Left kidney (tissue), 8 donors: ENCODE measurements at places on chromosomes 12 and 14.

DNA sequence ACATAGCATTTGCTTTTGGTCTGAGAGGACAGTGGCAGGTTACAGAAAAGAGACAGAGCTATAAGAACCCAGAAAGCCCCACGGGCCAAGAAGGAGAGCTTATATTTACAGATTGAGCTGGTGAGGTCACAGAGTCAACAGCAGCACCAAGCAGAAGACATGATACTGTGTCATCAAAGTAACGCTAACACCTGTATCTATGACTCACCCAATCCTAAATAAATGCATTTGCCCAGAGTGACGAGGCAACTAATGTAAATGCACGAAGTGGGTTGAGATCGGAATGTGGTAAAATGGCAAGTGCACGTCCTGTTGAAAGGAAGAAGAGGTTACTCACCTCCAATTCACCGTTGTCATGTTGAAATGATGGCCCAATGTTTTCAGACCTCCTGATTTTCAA, 6.7 kb upstream of the CD163L1 start:
- no peak for DNase-seq

GRCh38 chr14:52935833-52936232, 15.0 kb downstream of the FERMT2 start:
- no peak for DNase-seq

DNA sequence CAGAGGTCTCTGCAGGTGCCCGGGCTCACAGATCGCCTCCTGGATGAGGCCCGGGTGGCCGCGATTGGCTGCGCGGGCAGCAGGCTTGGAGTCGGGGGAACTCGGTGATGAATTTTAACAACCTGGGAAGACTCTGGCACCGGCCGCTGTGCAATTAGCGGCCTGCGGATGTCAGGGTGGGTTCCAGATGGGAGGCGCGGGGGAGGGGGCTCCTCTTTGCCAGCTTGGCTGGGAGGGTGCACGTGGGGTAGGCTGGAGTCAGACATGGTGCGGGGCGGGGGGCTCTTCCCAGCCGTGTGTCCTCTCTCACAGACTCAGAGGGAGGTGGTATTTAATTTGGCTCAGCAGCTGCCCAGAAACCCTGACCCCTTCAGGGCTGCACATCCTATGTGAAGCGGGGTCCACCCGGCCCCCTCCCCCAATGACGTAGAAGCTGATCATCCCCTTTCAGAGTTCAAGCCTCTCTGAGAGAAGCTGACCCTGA, 81.4 kb downstream of the KIF26A start:
- DNase-seq: no peak

- no peak for DNase-seq
These were observed 35.4 kb upstream of the SPPL3 start for GRCh38 chr12:120939523-120939922.

DNA sequence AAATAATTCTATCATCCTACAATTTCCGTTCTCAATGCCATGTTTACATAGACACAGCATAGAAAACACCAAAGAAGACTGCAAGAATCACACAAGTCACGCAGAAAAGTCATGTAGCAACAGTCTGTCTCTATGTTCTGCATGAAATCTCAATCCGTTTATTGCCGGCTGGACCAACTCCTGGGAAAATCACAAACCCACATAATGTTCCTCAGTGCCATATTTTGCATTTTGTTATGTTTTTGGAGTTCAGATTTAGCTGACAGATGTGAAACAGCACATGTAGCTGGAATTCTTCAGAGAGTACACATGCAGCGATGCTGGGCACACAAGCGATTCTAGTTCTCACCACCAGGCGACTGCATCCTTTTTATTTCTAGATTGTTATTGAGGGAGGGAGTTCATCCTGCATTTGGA, 193.1 kb downstream of the APAF1 start:
- no peak for DNase-seq

GRCh38 chr12:27385766-27386564, 53.3 kb downstream of the BMAL2 start:
- peak; percentile 14 for DNase-seq

DNA sequence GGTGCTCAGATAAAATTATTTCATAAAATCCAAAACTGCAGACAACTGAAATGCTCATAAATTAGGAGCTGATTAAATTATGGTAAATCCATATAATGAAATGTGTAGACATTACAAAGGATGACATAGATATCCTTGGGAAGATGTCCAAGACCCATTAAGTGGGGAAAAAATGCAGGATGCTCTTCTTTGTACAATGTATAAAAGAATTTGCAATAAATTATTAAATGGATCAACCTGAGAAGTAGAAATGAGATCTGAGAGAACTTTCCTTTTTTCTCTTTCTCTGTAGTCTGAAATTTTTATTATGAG, 336.4 kb upstream of the E2F7 start:
- DNase-seq: no peak

DNA sequence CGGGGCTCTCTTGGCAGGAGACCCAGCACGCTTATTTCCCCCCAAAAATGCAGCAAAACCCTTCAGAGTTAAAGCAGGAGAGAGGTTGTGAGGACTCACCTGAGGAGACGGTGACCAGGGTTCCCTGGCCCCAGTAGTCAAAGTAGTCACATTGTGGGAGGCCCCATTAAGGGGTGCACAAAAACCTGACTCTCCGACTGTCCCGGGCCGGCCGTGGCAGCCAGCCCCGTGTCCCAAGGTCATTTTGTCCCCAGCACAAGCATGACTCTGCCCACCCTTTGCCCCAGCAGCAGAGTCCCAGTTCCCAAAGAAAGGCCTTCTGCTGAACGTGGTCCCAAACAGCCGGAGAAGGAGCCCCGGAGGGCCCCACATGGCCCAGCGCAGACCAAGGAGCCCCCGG, 337.7 kb downstream of the TMEM121 start:
- no peak for DNase-seq

DNA sequence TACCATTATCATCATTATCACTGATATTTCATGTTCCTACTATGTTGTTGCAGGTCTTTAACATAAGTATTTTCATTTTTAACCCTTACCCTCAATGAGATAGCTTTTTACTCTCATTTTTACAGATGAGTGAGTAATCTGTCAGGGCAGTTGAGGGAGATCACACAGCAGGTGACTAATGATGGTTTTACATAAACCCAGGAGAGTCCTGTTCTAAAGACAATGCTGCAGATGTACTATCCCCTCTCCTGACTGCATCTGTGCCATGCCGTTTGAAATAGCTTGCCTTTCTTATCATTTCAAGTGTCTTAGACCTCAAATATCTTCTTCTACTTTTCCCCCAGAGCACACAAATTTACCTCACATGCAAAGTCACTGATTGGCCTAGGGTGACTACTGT, 1552.1 kb upstream of the SEL1L start:
- no peak for DNase-seq

- no peak for DNase-seq
These were observed 19.3 kb downstream of the MBIP start for GRCh38 chr14:36301159-36301558.

DNA sequence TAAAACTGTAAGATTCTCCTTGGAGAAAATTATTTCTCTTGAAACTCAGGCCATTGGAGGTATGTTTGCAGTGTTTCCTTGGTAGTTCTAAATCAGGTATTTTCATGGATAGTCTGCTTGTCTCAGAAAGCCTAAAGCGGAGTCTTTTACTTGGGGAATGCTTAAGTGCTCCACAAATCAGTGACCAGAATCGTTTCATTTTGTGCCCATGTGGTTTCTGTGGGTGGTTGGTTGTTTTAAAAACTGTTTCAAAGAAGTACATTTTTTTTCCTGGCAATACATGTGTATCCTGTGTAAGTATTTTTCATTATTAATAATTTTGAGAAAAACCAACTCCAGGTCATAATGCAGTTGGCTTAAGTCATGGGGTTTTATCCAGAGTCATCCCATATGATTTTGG, 33.6 kb downstream of the CCDC91 start:
- no peak for DNase-seq

GRCh38 chr12:130162267-130162666, at the start of gene FZD10:
FZD10 (plus strand) TSS chr12:130162464; CDS start chr12:130162943, 479 bp downstream.
- peak; percentile 76 for DNase-seq

GRCh38 chr14:91350813-91351511, 66.7 kb downstream of the CCDC88C start:
- DNase-seq: no peak

- DNase-seq: no peak
These were observed 16.4 kb upstream of the NCOR2 start for GRCh38 chr12:124583854-124584253.

DNA sequence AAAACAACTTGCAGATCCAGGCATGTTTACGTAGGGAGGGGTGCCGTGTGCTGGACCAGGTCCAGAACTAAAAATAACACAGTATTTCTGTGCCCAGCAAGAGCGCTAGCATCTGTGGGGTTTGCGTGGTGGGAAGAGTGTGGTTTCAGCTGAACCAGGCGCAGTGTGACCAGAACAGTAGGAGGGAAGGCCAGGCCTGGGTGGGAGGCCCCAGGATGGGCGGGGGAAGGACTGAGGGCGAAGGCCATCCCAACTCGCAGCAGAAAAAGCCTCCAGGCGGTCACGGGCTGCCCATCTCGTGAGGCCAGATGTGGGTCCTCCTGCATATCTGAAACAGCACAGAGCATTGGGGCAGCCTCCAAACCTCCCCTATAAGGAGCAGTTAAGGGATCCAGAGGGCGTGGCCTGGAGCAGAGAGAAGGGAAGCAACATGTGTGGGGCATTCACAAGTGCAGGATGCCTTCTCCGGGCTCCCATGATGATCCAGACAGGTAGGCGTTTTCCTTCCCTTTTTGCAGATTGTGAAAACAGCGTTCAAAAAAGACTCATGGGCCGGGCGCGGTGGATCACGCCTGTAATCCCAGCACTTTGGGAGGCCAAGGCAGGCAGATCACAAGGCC, 17.8 kb upstream of the CD9 start:
- DNase-seq: no peak

- DNase-seq: no peak
These were observed 69.2 kb downstream of the NTN4 start for GRCh38 chr12:95721320-95721719.

DNA sequence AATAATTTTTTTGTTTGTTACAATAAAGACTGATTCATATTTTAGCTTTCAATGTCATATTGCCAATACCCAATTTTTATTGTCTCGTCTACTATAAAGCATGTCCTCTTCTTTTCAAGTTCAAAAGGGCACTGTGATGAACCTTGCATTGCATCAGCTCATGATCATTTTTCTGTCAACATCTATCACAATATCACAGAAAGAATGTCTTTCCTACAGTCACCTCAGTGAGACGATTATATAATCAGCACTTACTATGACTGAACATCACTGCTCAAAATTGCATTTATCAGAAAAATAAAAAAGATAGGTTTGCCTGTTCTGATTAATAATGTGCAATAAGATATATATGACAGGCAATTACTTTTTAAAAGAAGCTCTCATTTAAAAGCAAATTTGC, 228.7 kb upstream of the LRFN5 start:
- DNase-seq: no peak

DNA sequence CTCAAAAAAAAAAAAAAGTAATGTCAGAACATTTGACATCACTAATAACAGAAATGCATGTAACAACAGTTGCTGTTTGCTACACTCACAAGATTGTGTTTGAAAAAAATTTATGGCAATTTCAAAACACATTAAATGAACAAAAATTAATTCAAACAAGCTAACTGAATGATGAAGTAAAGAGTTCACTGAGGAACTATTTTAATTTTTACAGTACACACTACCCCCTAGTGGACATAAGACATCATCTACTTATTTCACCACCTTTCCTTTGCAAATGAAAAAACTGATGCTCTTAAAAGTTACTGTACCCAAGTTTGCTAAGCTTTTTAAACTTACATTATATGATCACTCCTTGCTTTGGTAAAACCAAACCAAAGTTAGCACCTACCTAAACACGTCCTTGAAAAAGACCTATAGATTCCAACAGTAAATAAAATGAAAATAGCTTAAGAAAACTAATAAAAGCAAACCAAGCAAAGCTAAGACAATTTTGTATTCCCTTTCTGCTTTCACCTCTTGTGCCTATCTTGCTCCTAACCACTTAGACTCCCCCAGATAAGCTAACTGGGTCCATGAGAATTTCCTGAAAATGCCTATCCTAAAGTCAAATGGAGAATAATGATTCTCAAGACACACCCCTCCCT, 22.2 kb downstream of the UBE2N start:
- peak; percentile 57 for DNase-seq
